ENCODE measurements at places on chromosomes 12 and 14.

DNA sequence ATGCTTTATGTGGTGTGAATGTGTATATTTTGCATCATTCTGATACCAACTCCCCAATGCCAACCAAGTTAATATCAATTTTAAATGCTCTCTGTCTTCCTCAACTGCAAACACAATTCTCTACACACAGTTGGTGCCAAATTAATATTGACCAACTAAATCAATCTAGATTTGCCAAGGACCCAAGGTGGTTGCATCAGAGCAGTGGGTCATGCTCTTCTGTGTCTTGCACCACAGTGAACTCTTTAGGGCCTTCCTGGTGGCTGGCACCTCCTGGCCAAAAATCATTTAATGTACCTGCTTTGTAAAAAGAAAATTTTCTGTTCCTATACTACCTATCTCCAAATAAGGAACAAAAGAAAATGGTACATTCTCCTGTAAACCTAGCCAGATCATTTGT is 14.1 kb downstream of the COQ10A start:
- DNase-seq = no peak

DNA sequence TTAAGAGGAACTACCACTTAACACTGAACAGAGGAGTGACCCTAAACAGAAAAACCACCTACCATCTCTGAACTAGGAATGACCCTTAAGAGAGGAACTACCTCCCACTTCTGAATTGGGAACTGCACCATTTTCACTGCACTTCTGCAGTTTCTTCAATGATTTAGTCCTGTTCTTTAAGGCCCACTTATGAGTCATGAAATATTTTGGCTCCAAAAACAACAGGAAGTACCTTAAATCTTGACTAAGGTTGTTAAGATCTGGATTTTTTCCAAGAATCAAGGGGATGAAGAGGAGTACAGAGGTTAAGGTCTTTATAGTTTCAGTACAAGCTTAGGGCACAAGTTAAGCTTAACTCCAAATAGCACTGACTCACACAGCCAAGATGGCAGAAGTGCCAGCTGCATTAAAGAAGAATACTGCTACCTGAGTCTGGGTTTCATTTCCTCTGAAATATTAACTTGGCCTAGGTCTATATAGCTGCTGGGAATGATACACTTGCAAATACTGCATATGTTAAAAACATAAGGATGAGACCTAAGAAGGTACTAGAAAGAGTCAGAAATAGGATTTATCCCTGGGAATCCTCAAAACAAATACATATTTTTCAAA is 4.2 kb downstream of the NPC2 start:
- no peak for DNase-seq

- DNase-seq = no peak
Measured at GRCh38 chr12:107322063-107322462, 228.7 kb upstream of the CRY1 start.

GRCh38 chr12:25590011-25590721 is 37.1 kb upstream of the LMNTD1 start:
- no peak for DNase-seq

GRCh38 chr12:21788089-21788983 is 13.8 kb upstream of the KCNJ8 start:
- DNase-seq = no peak

DNA sequence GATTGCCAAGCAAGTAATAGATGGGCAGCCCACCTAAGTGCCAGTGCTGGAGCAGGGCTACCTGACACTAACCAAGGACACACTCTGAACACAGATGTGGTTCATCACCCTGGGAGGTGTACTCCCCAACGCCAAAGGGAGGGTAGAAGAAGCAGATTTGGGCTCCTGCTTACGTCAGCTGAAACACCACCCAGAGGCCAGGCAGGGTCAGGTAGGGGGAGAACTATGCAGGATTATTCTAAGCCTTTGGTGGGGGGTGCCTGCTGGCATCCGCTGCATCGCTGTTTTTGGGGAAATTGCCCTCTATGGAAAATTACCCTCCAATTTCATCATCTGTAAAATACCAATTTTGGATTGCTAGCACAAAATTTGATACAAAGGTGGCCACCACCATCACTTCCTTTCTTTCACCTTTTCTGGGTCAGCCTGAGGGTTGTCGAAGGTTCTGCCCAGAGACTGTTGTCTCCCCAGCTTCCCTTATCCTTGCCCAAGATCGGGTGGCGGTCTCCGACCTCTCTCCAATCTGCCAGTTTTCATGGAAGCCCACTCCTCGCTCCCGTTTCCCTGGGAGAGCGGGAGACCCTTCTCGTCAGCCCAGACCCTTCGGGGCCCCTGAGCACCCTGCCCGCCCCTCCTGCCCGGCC is 535 bp downstream of the BIN2 start:
- DNase-seq = peak; percentile 31

DNA sequence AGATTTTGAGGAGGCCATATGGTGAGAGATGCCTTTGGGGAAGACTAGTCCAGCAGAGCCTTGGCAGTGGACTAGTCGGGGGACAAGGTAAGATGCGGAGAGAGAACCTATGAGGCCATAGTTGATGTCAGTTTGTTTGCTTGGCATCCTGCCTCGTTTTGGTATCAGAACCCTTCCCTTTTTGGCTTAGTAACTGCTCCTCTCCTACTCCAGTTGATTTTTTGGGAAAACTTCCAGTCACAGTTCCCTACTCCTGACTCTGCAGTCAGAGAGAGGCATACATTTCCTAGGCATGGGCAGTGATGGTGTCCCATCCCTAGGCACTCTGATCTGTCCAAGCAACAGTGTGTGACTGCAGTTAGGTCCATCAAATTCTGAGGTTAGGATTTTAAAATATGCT is 398.3 kb downstream of the AEBP2 start:
- no peak for DNase-seq

DNA sequence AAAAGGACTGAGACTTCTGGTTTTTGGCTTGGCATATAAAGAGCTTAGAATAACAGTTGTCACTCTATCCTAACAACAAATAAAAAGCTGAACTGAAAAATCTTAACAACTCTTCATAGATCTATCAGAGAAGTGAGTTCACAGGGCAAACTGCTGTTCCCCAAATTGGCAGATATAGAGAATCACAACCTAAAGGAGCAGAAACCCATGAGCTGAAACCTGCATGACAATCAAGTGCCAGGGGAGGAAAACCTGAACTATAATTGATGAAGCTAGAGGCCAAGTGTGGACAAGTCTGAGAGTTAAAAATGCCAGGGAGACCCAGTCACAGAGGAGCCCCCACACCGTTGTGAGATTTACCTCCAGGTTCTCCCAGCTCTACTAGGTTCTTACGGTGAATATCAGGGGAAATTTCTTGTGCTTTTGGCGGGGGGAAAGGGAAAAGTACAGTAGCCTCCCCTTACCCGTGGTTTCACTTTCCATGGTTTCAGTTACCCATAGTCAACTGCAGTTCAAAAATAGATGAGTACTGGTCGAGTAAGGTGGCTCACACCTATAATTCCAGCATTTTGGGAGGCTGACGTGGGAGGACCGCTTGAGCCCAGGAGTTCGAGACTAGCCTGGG is 53.9 kb downstream of the ATF7 start:
- DNase-seq = no peak

DNA sequence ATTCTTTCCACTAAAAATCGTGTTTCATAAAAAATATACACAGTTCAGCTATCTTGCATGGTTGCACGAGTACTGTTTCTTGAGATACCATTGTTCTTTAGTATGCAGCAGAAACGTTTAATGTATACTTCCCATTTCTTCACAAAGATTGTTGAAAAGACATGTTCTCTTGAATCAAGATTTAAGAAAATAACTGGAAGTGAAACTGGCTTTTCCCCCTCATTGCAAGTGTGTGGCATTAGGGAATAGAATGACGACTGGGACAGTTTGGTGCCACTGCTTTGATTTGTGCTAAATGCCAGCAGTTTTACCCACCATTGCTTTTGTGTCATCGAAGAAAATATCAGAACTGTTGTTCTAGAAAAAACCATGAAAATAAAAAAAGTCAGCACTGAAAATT is 20.3 kb upstream of the DHRS2 start:
- DNase-seq = no peak

- DNase-seq = no peak
Measured at GRCh38 chr12:52832985-52833905, 866 bp downstream of the KRT79 start.

DNA sequence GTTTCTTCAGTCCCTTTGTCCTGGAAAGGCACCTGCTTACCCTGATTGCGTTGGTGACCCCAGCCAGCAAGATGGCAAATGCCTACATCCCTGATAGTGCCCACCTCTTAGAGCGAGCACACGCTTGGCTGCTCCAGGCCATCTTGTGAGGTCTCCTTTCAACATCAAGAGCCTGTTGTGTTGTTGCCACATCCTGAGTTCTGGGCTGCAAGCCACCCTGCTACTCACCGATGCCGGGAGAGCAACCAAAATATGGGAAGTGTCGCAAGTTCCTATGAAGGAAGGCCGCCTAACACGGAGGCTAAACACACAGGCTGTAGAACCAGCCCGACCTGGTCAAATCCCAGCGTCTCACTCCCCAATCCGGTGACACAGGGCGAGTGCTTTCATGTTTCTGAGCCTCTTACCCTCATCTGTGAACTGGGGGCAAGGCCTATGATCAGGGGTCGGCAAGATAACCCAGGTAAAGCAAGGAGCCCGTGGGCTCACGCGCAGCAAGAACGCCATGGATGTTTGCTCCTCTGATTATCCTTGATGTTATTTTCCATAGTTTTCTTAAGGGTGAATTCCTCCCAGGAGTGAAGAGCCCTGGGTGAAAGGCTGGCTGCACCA is 98.4 kb downstream of the LGMN start:
- no peak for DNase-seq

- peak; percentile 54 for DNase-seq
Measured at GRCh38 chr12:107320929-107321631, 227.7 kb upstream of the CRY1 start.

DNA sequence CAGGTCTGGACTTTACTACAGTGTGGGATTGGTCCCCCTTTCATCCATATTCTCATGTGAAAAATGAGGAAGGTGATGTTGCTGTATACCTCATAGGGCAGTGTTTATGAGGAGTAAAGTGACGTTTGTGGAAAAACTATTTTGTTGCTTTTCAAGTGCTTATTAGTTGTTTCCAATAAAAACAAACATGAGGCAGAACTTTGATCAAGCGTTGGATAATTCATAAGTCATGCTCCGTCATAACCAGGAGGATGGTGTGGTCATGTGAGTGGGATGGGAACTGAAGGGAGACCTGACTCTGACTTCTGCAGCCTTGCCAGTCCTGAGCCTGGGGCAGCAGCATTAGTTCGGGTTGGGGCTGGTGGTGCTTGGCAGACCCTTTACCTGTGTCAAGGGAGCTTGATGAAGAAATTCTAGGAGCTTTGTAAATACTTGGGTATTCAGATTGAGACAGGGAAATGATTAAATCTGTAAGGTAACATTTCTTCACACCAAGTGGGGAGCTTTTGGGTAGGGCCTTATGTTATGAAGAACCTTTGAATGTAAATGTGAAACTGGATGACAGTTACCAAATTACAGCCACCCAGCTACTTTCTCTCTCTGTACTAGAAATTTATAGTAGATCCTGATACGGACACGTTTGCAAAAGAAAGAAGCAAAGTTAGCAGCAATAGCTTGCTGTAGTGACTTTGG is 462.4 kb upstream of the RGS6 start:
- DNase-seq = no peak

DNA sequence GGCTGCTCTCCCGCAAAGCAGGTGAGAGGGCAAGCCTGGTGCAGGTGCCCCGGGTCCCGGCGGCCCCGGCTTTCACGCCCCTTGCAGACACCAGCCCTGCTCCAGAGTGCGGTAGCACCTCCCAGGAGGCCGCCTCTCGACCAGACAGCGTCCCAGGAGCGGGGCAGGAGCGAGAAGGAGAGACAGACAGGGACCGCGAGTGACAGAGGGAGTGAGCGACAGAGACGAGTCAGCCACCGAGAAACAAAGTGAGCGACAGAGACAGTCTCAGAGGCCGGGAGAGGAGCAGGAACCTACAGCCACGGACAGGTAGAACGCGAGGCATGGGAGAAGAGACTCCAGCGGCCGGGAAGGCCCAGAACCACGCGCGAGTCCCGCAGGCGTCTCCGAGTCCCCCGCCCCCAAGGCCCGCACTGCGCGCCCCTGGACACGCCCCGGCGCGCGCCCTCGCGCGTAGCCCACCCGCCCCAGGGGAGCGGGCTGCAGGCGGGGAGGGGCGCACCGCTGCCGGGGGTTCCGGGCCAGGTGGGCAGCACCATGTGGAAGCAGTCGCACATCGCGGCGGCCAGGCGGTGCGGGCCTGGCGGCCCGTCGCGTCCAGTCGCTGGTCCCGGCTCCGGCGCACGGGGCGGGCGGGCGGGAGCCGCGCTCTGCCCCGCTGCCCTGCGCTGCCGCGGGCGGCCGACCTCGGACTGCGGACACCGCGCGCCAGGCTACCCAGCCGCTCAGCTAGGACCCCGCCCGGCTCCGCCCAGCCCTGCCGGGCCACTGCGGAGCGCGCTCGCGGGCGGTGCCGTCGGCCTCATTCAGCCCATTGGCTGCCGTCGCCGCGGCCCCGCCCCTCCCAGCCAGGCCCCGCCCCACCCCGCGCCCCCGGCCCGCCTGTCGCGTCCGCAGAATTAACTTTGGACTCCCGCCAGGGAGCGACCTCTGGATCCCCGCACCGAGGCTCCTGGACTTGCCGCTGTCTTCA is at the start of gene AHNAK2:
AHNAK2 (minus strand) TSS at position 694 of the 973 bp plus-strand sequence; CDS start at position 557, 137 bp downstream.
- DNase-seq = no peak

- DNase-seq = no peak
Measured at GRCh38 chr14:92847278-92847677, 53.2 kb downstream of the GOLGA5 start.

DNA sequence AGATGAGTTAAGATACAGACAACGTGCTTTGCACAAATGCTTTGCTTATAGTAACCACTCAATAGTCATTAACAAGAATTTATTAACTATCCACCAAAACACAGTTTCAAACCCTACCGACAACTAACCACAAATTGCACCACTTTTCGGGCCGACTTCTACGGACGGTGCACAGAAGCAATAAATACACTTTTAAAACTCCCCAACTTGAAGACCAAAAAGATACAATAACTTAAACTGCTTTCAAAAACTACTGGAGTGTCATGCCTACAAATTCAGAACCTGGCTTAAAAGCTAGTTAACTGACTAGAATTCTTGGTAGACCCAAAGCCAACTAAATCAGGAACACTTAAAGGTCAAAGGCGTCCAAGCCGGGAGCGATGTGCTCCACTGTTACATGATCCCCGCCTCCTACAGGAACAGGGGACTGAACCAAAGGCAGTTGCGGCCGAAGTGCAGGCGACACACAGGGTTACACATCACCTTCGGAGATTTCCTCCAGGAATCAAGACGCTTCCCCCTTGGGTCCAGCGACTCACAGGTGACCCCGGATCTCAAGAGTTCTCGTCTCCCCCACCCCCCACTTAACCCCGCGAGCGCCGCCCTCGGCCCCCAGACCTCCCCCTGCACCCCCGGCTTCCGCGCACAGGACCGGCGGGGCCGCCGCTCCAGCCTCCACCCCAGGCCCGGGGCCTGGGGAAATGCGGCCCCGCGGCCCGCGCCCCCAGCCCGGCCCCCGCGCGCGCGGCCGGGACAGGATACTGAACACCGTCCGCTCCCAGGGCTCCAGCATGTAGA is 507 bp downstream of the SPTSSA start:
- no peak for DNase-seq

Measured in stimulated activated CD4-positive, alpha-beta T cell treated with anti-CD3 and anti-CD28 coated beads, Interleukin-15, amount 100 ng/mL, for 1 hour (primary cell).